ENCODE measurements at places on chromosomes 3 and 15. TPM values are rescaled to one million over a fixed set of nuclear protein-coding genes. Genes with fewer than 3 reads are reported as not detected.

GRCh38 chr3:119365418-119365817 lies 71.2 kb downstream of the ARHGAP31 start:
- DNase-seq: no peak
- H3K4me1 ChIP-seq: no peaks in the 10 kb centered on the region
- no peak overlapping the region for H3K27ac ChIP-seq
- H3K4me3 ChIP-seq: no peak overlapping the region
- H3K27me3 ChIP-seq: no peaks in the 10 kb centered on the region
- H3K36me3 ChIP-seq: no peaks in the 10 kb centered on the region

TMEM207 gene
- not detected for polyA plus RNA-seq

MAP3K13 gene
- 21.9 TPM for polyA plus RNA-seq

- H3K36me3 ChIP-seq: no peaks in the 10 kb centered on the region
- H3K4me1 ChIP-seq: no peaks in the 10 kb centered on the region
- DNase-seq: no peak
- H3K27me3 ChIP-seq: no peaks in the 10 kb centered on the region
Observed at GRCh38 chr3:142105991-142106390, 43.4 kb downstream of the TFDP2 start.

PPP1R14D gene
- polyA plus RNA-seq: not detected

DNA sequence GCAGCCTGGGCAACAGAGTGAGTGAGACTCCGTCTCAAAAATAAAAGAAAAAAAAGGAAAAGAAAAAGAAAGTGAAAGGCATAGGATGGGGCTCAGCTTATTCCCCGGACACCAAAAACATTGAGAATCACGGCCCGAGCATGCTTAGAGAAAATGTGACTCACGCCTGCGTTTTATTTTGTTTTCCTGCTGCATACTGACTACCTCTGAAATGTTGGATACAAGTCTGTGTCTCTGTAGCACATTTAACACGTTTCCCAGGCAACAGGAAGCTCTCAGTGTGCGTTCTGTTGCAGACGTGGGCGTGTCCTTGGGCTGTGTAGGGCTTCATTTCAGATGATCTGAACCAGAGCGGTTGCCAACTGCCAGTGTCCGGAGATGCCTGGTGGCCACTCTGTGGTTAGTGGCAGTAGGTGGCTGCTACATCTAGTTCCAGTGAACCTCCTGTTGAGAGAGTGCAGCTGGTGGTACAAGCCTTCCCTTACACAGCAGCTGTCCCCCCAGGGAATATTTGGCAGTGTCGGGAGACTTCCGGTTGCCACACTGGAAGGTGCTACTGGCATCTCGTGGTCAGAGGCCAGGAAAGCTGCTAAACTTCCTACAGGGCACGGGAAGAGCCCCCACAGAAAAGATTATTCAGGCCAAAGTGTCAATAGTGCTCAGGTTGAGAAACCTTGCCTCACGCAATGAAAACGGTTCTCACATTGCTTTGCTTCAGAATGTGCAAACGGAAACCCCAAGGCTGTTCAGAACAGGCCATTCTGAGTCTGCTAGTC lies 3.0 kb downstream of the SLC51A start:
- H3K36me3 ChIP-seq: no peaks in the 10 kb centered on the region
- peaks cover 6% of the 10 kb centered on the region for H3K4me1 ChIP-seq
- H3K27ac ChIP-seq: peak overlapping the region; percentile 6
- H3K4me3 ChIP-seq: peak overlapping the region; percentile 15
- H3K27me3 ChIP-seq: peaks cover 22% of the 10 kb centered on the region

DNA sequence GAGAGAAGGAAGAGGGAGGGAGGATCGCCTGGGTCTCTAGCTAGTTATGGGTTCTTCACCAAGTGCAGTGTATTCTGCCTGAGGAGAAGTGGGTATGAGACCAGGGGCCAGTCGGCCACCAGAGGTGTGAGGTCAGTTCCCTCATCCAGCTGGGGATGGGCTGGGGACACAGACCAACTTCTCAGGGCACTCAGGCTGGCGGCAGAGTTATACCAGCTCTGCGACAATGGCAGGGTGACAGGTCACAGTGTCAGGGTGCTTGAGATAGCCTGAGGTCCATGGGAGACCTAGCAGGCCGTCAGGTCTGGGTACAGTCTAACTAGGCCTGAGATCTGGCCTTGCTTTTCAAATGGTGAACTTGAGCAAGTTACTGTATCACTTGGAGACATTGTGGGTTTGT lies 31.4 kb upstream of the PLXNA1 start:
- H3K27ac ChIP-seq: no peak overlapping the region
- DNase-seq: no peak
- H3K36me3 ChIP-seq: no peaks in the 10 kb centered on the region

CPA3 gene
- not detected for polyA plus RNA-seq

GRCh38 chr15:60722328-60723112 lies 243.6 kb upstream of the ICE2 start:
- H3K27ac ChIP-seq: no peak overlapping the region
- H3K4me3 ChIP-seq: no peak overlapping the region
- H3K36me3 ChIP-seq: no peaks in the 10 kb centered on the region

- DNase-seq: no peak
- peaks cover 5% of the 10 kb centered on the region for H3K36me3 ChIP-seq
- H3K4me1 ChIP-seq: peaks cover 21% of the 10 kb centered on the region
- no peaks in the 10 kb centered on the region for H3K27me3 ChIP-seq
- H3K27ac ChIP-seq: peak overlapping the region; percentile 37
Observed at GRCh38 chr3:167728176-167728575, 6.5 kb downstream of the PDCD10 start.

GRCh38 chr3:61158667-61159066 lies 92.6 kb downstream of the FHIT start:
- no peaks in the 10 kb centered on the region for H3K27me3 ChIP-seq
- no peak overlapping the region for H3K4me3 ChIP-seq
- no peak overlapping the region for H3K27ac ChIP-seq
- no peaks in the 10 kb centered on the region for H3K4me1 ChIP-seq
- no peaks in the 10 kb centered on the region for H3K36me3 ChIP-seq
- DNase-seq: no peak

DNA sequence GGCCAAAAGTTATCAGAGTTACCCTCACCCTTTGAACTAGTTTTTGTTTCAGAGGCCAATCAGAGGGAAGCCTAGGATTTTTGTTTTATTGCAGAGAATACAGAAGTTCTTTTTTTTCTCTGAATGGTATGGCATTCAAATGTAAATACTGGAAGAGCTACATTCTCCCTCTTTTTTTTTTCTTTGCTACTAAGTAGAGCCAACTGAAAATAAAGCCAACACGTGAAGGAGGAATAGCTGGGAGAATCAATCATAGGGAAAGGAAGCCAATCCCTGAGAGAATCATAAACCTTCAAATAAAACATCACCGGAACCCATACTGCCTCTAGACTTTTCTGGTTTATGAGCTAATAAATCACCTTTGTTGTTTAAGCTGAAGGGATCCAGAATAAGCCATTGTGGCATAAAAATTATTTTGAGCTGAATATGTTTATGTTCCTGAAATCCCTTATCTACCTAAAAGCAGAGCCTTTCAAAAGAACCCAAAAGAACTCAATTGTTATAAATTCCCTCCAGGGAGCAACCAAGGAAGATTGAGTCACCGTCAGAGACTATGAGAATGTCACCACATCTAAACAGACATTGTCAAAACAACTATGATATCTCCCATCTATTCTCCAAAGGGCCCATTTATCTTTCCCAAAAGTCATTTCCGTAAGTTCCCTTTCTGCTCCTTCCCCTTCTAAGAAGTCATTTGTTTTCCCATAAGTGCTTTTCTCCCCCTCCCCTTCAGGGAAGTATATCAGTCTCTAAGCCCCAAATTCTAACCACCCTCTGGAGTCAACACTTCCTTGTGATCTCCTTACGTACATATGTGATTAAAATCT lies 3.8 kb upstream of the ZNF280D start:
- H3K27ac ChIP-seq: no peak overlapping the region
- DNase-seq: no peak
- no peak overlapping the region for H3K4me3 ChIP-seq
- H3K27me3 ChIP-seq: no peaks in the 10 kb centered on the region

DNA sequence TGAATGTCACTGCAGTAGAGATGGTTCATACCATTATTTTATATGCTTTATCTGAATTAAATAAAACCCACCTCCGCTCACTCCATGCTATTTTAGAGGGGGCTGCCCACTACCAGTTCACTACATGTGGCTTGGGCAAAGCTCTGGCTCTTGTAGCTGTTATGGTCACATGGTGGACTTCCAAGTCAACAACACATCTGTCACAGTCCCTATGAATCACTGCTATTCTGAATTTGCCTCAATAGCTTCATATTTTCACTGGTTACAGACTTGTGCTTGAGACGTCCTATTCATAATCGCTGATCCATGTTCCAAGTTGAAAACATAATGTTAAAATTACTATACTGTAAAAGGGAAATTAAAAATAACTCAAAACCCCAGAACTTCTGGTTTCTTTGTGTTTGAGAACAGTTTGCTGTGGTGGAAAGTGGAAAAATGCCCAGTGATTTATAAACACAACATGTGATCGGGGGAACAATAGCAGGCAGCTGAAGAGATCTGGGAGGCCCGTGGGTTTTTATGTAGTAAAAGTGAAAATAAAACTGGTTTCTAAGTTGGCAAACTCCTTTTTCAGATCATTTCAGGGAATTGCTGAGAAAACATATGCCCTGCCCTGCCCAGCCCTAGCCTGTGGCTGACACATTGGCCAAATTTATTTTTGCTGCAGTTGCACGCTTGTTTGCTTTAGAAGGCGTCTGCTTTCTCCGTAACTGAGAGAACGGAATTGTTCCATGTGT lies 128.8 kb upstream of the PRR23C start:
- no peaks in the 10 kb centered on the region for H3K36me3 ChIP-seq
- no peaks in the 10 kb centered on the region for H3K27me3 ChIP-seq
- H3K4me3 ChIP-seq: peak overlapping the region; percentile 13
- H3K27ac ChIP-seq: no peak overlapping the region
- H3K4me1 ChIP-seq: no peaks in the 10 kb centered on the region

MORC1 gene
- polyA plus RNA-seq: not detected

SNTN gene
- polyA plus RNA-seq: not detected

DNA sequence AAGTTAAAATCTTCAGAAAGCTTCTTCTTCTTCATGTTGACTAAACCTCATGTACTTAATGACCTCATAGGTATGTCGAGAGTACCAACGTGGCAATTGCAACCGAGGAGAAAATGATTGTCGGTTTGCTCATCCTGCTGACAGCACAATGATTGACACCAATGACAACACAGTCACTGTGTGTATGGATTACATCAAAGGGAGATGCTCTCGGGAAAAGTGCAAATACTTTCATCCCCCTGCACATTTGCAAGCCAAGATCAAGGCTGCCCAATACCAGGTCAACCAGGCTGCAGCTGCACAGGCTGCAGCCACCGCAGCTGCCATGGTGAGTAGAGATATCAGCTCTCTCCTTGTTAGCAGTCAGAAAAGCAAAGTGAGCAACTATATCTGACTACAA lies 176.5 kb downstream of the MBNL1 start:
- H3K4me3 ChIP-seq: no peak overlapping the region
- H3K36me3 ChIP-seq: peaks cover 16% of the 10 kb centered on the region
- no peaks in the 10 kb centered on the region for H3K27me3 ChIP-seq
- H3K27ac ChIP-seq: no peak overlapping the region
- no peak for DNase-seq
